Fibroblast of skin of right quadriceps (primary cell): ENCODE measurements at places on chromosomes 12 and 14.

GRCh38 chr12:62335796-62336195 is 75.6 kb downstream of the USP15 start:
- no peak for DNase-seq

GRCh38 chr12:19726122-19726521 is 286.8 kb downstream of the AEBP2 start:
- DNase-seq = no peak

GRCh38 chr14:89451229-89451628 is 34.2 kb upstream of the FOXN3 start:
- no peak for DNase-seq

DNA sequence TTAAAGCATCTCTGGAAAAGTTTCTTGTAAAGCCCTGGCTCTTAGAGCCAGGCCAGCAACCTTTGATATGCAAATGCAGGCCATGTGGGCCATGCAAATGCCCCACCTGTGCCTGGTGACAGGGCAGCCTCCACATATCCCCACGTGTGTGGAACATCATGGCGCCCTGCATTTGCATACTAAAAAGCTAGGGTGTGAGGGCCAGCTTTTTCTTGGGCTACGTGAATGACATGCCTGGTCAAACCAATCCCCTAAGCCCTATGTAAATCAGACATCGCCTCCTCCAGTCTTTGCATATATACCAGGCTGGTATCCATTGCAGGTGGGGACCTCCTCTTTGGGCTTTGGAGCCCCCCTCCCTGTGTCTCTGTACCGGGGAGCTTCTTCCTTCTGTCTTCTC is 6.4 kb downstream of the CSRP2 start:
- no peak for DNase-seq

DNA sequence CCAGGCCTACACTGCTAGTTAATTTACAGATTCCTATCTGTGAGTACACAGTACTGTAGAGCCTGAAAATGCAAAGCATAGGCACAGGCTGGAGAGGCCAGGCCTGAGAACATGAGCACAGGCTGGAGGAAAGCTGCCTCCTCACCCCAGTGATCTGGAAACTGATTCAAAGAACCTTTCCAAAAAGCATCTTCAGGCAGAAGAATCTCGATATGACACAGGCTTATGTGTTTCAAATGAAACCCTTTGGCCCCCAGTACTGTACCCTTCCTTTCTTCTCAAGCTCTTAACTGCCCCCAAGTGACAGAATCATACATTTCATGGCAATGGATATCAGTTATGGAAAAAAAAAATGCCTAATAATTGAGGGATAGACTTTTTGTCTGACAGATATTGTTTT is 122.0 kb downstream of the KCNC2 start:
- DNase-seq = no peak

DNA sequence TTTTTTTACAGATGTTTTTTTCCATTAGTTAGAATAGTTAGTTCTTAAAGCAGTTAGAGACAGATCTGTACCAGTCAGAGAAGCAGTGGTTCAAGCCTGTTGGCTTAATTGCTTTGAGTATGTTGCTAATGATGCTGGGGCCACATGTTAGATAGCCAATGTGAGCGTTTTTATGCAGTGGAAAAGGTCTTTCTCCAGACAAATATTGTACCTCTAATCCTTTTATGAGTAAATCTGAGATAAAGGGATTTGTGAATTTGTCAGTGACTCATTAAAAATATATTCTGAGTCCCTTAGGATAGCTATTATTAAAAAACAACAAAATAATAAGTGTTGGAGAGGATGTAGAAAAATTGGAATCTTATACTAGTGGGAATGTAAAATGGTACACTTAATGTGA is 154.2 kb downstream of the MSRB3 start:
- DNase-seq = no peak
